ENCODE measurements at places on chromosomes 6 and 20.

DNA sequence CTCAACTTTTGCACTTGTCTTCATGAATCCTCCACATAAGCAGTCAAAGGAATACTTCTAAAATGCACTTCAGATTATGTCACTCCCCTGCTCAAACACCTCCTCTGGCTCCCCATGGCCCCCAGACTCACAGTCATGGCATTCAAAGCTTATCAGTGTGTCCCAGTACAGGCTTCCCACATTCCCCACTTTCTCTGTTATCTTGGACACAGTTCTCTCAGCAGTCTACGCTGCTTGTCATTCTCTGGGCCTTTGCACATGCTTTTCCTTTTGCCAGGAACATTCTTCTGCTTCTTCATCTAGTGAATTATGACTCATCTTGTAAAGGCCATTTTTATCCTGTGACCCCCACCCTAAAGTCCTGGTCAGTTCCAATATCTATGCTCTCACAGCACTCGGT is 31.8 kb downstream of the SLC13A3 start:
- no peak for DNase-seq

DNA sequence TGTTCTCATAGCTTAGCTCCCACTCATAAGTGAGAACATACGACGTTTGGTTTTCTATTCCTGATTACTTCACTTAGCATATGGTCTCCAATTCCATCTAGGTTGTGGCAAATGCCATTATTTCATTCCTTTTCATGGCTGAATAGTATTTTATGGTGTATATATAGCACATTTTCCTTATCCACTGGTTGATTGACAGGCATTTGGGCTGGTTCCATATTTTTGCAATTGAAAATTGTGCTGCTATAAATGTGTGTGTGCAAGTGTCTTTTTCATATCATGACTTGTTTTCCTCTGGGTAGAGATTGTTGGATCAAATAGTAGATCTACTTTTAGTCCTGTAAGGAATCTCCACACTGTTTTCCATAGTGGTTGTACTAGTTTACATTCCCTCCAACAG is 133.0 kb upstream of the TAB2 start:
- DNase-seq: no peak

GRCh38 chr20:63258781-63259180 is 4.5 kb upstream of the NKAIN4 start:
- DNase-seq: no peak

GRCh38 chr6:152566103-152566875 is 70.9 kb downstream of the SYNE1 start:
- no peak for DNase-seq

- DNase-seq: no peak
Observed at GRCh38 chr20:54573838-54574237, 98.4 kb downstream of the DOK5 start.

DNA sequence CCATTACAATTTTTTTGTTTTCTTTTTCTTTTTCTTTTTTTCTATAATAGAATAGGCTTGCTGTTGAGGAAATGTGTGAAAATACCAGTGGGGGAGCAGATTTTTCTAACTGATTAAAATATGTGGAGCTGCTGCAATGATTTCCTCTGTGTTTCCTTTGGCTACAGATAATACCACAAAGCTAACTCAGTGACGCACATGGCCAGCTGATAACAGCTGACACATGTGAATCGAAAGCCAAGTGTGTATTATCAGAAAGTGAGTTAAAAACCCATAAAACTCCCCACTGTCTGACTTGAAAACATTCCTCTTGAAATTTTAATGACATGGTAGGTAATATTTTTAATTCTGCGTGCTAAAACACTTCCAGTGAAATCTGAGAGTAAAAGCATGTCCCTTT is 70.8 kb upstream of the AHI1 start:
- DNase-seq: no peak

DNA sequence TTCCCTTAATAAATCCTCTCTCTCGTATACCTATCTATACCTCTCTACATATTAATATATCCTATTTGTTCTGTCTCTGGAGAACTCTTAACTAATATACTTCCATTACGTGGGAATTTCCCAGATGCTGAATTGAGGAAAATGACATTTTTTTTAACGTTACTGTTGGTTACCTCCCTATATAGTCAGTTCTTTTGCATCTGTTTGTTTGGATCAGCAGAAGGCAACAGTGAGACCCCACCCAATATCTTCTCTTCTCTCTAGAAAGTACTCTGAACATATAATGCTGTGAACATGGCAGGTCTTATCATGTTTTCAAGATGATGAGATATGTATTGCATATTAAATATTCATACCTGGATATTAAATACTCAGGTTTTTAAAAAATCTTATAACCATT is 12.7 kb downstream of the RFPL4B start:
- DNase-seq: no peak

DNA sequence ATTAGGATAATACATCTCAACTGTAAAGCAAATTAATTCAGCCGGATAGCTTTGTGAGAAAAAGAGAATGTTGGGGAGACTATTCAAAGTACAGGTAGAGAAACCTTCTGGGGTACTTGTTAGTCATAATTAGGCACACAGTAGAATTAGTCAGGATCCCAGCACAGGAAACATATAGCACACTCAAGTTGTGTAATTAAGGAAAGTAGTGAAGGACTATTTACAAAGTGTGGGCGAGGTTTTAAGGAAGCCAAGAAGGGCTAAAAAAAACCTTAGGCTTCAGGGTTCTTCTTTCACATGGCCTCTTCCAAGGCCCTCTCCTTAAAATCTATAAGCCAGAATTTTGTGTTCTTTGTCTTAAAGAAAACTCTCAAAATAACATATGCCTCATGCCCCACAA is 126.7 kb downstream of the RTN4IP1 start:
- DNase-seq: no peak

GRCh38 chr6:25173246-25173645 is 105.9 kb upstream of the CARMIL1 start:
- DNase-seq: no peak

DNA sequence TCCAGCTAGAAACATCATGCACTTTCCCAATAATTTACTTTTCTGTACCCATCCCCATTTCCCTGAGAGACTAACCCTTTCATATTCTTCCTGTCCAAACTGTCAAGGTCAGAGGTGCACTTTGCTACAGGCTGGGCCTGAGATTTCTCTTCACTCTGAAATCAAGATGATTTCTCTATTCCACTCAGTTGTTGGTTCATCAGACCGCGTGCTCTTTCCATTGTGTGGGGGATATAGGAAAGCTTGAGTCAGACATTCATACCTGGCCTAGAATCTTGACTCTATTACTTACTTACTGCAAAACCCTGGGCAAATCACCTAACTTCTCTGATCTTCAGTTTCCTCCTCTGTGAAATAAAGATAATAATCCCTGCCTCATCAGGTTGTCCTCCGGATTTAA is 4.7 kb upstream of the ZDHHC14 start:
- no peak for DNase-seq

DNA sequence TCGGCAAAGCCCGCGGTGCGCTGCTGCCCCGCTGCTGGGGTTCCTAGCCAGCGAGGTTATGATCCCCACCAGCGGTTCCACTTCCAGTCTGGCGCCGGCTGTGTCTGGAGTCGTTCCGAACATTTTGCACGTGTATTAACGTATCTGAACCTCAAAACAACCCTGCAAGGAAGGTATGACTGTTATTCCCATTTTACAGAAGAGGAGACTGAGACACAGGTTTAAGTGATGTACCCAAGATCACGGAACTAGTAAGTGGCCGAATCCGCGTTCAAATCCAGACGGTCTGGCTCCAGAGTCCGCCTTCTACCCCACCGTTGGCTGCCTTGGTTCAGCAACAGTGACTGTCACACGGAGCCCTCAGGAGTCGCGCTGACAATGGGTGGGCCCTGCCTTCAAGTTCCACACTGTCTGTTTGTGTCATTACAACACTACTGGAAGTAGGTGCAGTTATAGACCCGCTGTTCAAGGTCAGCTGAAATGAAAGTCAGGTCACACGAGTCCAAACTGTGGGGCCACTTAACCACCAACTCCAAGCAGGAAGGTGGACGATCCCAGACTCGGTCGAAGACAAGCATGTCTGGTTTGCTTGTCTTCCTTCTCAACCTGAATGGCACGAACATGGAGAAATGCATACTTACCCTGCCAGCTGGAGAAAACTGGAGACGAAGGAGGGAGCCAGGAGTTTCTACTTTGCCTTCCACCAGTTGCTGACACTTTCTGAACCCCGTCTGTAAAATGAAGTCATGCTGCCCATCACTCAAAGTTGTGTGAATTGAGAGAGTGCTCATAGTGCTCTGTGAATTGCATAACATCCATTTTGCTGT is 803 bp upstream of the SRXN1 start:
- DNase-seq: no peak

DNA sequence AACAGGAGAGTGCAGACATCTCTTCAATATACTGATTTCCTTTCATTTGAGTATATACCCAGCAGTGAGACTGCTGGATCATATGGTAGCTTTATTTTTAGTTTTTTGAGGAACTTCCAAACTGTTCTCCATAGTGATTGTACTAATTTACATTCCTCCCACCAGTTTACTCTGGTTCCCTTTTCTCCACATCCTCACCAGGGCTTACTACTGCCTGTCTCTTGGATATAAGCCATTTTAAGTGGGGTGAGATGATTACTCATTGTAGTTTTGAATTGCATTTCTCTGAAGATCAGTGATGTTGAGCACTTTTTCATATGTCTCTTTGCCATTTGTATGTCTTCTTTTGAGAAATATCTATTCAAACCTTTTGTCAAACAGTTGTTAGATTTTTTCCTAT is 64.9 kb upstream of the HMGCLL1 start:
- no peak for DNase-seq

- no peak for DNase-seq
Observed at GRCh38 chr20:55333798-55334197, 671.5 kb downstream of the CBLN4 start.

DNA sequence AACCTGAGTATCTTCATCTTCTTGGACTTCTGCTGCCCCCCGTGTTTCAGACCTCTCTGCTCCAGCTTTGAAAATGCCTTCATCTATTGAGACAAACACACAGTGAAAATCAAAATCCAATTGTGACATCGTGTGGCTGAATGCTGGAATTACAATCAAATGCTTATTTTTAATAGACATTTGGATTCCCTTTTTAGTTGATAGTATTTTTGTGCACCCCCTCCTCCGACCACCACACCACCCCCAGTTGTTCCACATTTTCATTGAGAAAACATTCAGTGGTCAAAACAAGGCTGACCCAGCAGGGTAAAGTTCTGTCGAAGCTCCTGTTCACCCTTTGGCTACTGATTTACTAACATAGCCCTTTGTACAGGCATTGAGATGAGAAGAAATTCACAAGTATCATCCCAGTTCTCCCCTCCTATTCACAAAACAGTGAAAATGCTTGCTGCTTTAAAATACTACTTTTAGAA is 79.0 kb downstream of the NRSN1 start:
- DNase-seq: peak; percentile 23

- DNase-seq: no peak
Observed at GRCh38 chr20:51383891-51384510, 158.5 kb downstream of the NFATC2 start.

GRCh38 chr6:32975886-32976285 is 7.5 kb downstream of the BRD2 start:
- no peak for DNase-seq

- no peak for DNase-seq
Observed at GRCh38 chr6:53437557-53438202, 88.9 kb upstream of the ELOVL5 start.

DNA sequence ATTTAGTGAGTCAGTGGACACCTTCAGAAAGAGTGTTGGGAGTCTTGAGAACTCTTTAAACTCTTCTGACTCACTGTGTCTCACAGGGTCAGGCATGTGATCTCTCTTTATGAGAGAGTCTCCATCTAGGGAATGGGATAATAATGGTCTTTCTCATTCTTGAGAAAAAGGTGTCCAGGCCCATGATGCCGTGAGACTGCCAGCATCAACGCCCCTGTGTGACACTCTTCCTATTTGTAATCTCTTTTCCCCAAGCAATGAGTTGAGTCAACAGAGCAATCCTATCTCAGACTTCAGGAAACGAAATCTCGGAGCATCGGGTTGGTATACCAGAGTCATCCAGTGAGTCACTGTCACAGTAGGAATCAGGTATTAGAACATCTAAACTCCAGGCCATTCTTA is 82.3 kb upstream of the BMP2 start:
- DNase-seq: no peak

DNA sequence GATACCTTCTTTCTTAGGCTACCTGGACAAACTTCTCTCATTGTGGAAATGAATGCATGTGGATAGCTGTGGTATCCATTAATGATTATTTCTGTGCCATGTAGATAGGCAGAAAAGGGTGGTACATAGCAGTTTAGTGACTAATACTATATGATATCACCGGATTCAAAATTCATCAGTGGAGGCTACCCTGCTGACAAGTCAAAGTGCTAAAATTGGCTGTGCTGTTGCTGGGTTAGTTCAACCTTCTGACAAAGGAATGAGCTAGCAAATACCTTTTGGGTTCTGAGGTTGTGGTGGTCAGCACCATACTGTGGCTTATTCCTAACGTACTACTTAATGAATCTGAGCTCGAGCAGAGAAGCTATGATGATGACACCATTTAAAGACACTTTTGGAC is 109.1 kb downstream of the TFAP2B start:
- no peak for DNase-seq

DNA sequence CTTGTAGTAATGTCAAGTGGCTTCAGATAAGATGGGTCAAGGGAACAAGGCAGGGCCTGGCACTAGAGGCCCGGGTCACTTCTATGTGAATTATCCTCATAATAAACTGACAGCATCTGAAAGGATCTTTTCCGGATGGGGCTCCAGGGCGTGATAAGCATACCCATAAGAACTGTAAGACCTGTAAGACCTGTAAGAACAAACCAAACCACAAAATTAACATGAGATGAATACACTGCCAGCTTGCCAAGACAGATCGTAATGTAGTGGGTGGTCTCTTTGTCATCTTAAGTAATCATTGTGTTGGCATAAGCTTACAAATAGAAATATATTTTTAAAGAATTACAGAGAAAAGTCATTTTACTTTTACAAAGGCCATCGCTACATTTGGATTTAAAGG is 334.9 kb downstream of the RFPL4B start:
- DNase-seq: no peak

- DNase-seq: no peak
Observed at GRCh38 chr6:4666886-4667513, 109.2 kb upstream of the CDYL start.

- DNase-seq: no peak
Observed at GRCh38 chr6:168016721-168017525, 19.5 kb downstream of the KIF25 start.

DNA sequence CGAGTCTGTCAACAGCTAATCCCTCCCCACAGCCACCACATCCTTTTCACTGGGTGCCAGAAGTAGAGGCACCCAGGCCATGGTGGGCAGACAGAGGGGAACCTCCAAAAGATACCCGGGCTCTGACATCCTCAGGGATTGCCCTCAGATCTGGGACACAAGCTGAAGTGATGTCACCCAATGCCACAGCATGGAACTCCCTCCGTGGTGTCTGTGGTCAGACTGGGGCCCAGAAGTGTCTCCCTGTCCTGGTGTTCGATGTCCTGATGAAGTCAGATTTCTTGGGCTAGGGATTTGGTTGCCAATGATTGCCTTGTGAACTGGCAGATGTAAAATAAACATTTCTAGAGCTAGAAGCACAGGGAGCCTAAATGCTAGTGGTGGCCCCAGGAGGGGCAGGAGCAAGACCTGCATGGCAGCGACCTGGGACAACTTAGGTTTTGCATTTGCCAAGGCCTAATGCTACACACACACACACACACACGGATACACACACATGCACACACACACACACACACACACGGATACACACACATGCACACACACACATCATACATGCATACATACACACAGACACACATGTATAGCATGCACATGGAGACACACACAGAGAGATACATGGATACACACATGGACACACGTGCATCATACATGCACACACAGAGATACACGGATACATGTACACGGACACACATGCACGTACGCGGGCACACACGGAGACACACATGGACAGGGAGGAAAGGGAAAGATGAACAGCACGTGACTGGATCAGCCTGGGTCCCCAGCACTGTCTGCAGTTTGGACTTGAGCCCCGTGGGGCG is 221.0 kb downstream of the NFATC2 start:
- DNase-seq: no peak

Measured in NCI-H1092 (cell line).